Activated CD4-positive, CD25-positive, alpha-beta regulatory T cell (primary cell): ENCODE measurements at places on chromosomes 11 and 22.

DNA sequence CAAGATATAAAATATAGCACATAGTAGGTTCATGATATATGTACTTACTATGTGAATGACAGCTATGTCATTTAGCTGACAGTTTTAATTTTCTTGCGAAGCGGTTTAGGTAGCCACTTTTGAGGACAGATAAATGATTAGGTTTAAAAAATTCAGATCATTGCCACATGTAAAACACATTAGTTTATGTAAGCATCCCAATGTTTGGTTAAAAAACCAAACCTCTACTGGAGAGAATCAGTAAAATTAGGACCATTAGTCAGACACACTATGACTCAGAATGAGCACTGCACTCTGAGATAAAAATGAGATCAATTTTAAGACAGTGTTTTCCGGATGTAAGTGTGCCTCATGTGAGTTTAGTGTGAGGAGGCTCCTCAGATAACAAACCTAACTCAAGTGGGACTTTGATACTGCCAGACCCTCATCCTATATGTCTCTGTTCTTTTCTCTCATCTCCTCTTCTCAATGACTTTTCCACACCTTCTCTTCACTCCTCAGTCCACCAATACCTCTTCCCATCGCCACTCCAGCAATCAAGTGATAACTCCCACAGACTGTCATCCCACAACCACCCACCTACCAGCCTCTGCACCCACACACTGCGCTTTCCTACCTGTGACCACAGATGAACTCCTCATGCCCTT is 6.8 kb upstream of the OR2AT4 start:
- DNase-seq: no peak

GRCh38 chr11:95108671-95109551 is 19.3 kb downstream of the ENDOD1 start:
- no peak for DNase-seq

- no peak for DNase-seq
These were observed 16.3 kb upstream of the CYP2R1 start for GRCh38 chr11:14908214-14908880.

DNA sequence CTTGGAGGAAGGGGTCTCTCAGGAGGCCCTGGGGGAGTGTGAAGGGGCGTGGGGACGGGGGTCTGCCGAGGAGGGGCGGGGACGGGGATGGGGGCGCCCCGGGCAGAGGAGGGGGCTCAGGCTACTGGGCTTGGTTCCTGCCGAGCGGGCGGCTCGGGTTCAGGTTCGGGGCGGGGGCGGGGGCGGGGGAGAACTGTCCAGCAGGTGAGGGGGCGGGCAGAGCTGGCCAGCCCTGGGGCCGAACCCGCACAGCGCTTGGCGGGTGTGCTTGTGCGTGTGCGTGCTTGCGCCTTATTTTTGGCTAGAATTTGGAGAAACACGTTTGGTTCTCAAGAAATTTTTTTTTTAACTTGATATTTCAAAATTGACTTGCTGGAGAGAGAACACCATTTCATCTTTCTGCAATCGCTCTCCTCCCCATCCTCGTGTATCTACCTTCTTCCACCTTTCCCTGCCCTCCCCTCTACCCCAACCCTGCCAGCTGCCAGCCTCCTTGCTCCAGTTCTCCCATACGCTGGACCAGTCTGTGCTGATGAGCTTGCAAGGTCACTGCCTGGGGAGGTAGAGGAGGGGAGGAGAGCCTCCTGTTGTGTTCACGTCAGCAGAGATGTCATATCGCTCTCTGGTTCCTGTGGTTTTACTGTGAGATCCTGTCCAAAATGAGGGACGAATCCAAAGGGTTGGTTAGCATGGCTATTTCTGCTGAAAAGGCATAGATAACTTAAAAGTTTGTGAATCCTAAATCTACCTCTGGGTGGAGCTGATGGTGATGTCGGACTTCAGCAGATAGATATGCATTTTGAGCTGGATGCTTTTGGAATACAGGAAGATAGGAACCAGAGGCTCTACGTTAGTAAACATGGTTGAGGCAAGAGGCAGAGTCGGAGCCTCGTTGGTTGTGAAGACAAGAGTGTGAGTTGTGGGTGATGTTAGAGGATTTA is 668 bp downstream of the MADD start:
- DNase-seq: no peak

GRCh38 chr11:84250834-84251613 is 964.9 kb upstream of the CCDC90B start:
- DNase-seq: no peak
